ENCODE measurements at places on chromosomes 6 and 20.

DNA sequence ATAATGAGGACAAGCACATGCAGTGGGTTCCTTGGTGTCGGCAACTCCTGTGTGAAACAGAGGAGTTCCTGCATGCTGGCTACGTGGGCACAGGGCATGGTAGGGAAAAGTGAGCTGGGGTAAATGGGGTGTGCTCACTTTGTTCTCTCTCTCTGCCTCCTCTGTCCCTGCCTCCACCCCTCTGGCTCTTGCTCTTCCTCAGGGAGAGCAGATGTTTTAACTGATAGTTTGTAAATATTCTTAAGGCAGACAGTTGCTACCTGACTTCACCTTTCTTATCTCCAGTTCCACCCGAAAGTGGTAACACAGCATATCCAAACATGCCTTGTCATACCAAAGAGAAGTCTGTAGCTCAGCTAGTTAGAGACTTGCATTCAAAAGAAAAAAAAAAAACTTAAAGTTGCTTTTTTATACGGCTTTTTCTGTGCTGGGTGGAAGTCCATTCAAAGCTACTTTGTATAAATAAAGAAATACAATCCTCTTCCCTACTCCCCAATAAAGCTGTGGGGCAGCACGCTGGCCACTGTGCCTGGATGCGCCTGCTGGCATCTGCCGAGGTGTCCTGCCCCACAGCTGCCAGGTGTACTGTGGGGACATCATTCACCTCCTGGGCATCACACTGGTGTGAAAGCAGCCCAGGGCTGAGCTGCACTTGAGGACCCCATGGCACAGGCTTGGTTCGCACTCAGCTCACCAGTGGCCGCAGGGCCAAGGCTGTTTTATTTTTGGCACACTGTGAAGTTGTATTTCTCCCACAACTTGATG lies 93.6 kb downstream of the FOXC1 start:
- no peak for DNase-seq

- DNase-seq = no peak
Measured at GRCh38 chr6:14917109-14917910, 328.6 kb upstream of the JARID2 start.

DNA sequence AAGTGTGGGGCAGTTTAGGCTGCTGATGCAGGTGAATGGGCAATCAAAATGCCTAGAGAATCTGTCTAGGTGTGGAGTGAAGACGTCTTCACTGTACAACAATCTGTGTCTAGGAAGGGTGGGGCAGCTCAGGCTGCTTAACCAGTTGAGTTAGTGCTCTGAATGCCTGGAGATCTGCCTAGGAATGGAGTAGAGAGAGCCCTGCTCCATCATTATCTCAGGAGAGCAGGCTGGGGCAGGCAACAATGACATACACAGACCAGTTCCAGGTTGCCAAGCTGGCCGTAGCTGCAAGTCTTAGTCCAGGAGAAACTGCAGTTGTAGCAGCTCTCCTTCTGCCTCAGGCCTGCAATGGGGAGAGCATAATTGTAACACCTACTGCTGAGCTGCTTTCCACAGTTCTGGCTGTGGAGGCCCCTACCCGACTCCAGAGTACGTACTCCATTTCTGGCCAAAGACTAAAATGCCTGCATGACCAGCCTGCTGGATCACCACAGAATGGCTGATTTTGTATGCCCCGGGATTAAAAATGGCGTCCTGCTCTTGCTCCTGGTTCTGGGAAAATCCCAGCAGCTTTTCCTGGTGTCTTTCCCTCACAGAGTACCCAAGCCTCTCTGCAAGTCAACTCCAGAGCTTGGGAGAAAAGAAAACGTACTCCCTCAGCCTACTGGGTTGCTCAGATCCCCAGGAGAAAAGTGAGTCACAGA lies 545.4 kb downstream of the ADGRB3 start:
- no peak for DNase-seq

DNA sequence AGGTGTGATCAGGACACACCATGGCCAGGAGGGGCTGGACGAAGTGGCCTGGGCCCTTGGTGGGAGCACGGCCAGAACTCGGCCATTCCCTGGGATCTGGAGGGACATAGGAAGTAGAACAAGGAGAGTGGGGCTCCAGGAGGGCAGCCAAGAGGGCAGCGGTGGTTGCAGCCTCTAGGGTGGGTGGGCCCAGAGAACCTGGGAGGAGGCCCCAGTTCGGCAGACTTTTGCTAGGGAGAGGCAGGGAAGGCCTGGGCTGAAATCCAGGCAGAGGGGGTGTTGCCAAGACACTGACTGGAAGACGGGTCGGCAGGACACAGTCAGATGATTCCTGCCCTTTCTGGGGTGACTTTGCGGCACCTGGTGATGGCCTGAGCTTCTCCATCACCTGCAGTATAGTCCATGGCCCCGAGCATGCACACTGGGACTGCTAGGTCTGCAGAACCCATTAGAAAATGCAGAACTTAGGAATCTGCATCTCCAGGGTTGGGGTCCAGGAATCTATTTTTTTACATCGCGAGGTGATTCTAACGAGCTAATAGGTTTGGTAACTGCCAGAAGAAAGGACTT lies 224.8 kb downstream of the SYNDIG1 start:
- no peak for DNase-seq

DNA sequence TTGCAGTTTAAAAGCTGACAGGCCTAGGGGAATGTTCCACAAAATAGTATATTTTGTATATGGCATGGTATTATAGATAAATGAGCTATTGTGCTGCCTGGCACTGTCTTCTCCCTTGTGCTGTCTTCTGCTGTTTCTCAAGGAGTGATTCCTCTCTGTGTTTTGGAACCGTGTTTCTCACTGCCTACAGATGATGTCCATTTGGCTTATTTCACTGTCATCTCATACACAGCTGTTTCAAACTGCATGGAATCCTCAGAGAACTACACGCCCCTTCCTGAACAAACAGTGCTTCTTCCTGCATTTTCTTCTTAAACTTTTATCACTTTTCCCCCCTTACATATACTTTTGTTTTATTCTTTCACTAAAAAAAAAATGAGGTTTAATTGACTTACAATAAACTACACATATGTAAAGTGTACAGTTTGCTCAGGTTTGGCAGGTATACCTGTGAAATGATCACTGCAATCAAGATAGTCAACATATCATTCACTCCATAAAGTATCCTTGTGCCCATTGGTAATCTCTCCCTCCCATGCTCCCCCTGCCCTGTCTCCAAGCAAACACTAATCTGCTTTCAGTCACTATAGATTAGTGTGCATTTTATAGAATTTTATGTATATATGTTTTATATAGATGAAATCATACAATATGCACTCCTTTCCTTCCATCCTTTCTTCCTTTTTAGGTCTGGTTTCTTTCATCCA lies 43.0 kb downstream of the CBFA2T2 start:
- no peak for DNase-seq

DNA sequence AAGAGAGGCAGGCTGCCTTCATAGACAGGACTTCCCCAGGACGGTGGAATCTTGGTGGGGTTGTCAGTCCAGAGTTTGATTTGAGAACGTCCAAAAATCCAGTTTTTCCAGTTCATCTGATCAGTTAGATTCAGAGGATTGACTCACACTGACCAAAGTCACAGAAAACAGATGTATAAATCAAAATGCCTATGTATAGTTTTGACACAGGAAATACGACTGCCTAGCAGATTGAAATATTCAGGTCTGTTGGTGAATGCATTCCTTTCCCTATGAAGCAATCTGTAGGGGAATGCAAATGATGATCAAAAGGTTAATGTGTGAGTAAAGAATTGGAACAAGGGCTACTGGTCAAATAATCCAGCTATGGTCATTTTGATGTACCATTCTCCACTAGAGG lies 29.7 kb upstream of the GFOD1 start:
- DNase-seq = no peak

DNA sequence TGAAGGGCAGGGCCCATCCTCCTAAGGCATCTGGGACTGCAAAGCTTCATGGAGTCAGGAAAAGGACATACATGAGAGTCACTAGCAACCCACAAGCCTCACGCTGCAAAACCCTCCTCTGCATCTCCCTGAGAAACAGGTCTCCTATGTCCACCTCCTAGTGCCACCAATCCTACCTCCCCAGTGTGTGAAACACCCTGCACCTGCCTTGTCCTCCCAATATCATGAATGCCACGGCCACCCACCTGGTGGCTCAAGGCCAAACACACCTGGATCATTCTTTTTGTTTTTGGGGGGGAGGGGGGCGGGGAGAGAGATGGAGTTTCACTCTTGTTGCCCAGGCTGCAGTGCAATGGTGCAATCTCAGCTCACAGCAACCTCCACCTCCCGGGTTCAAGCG lies 90.5 kb downstream of the ZMYND8 start:
- DNase-seq = no peak

GRCh38 chr6:133730881-133731280 lies 158.0 kb upstream of the TCF21 start:
- DNase-seq = no peak

- peak; percentile 50 for DNase-seq
Measured at GRCh38 chr20:36461600-36462439, 79.5 kb upstream of the MYL9 start.

GRCh38 chr20:3080939-3081388 lies 3.6 kb downstream of the AVP start:
- DNase-seq = no peak

GRCh38 chr20:10516529-10516928 lies 81.4 kb downstream of the SLX4IP start:
- no peak for DNase-seq

DNA sequence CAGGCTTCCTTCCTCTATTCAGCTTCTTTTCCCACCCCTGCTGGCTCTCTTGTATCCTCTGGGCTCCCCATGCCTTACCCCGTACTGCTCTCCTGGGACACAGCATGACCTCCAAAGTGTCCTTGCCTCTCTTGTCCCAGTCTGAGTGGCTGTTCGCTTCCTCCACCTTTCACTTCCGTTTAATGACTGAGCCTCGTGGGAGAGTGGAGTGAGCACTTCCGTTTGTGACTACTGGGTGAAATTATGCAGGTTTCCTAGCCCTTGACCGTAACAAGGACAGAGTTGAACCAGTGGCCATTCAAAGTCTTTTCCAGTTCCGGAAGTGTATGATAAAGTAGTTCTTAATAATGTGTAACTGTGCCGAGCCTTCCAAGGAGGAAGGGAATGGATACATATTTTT lies 109.2 kb downstream of the ARID1B start:
- no peak for DNase-seq

GRCh38 chr20:31833130-31833930 lies 12.1 kb downstream of the FOXS1 start:
- DNase-seq = peak; percentile 55

DNA sequence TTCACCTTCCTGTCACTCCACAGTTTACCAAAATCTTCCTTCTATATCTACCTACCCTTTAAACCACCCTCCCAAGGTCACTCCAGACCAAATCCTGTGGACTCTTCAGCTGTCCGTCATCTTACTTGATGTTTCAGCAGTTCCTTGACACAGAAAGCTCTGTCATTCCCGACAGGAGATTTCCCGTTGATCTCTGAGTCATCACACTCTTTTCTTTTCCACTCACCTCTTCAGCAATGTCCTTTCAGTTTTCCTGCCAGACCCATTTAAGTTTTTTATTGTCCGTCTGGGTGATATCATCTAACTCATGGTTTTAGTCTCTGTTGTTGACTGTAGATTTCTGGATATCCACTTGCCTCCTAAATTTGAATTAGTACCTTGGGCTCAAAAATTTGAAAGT lies 69.9 kb upstream of the SCGN start:
- no peak for DNase-seq

- no peak for DNase-seq
Measured at GRCh38 chr6:168361766-168362165, 42.2 kb upstream of the DACT2 start.

- DNase-seq = no peak
Measured at GRCh38 chr20:44914924-44915323, 5.1 kb downstream of the PABPC1L start.

- no peak for DNase-seq
Measured at GRCh38 chr6:35368038-35368887, 25.9 kb downstream of the PPARD start.

- no peak for DNase-seq
Measured at GRCh38 chr6:40982917-40983316, 56.1 kb downstream of the UNC5CL start.

DNA sequence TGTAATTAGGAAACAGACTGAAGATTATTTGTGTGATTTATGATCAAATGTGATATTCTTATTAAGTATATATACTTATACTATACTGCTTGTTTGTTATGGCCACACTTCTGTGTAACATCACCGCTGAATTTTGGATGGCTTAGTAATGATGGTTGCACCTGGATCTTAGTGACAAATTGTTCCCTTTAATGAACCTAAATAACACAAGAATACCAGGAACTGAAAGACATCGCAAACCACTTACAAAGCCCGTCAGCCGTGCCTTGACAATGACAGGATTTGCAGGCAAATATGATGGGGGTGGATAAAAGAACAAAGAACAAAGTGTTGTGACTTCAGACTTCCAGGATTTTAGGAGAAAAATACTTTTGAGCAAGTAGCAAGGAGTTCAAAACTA lies 67.1 kb downstream of the LAMP5 start:
- DNase-seq = no peak

- DNase-seq = no peak
Measured at GRCh38 chr6:32449088-32449736, 9.5 kb downstream of the HLA-DRA start.
